ENCODE measurements at places on chromosomes 4 and X. TPM values are rescaled to one million over a fixed set of nuclear protein-coding genes. Genes with fewer than 3 reads are reported as not detected.

The STS gene
- polyA plus RNA-seq, result 1.2 TPM

The PNMA6A gene
- polyA plus RNA-seq, result 3.4 TPM

The ADH1B gene
- polyA plus RNA-seq, result 39.2 TPM

The GUCY1A1 gene
- polyA plus RNA-seq, result 7.7 TPM

The SPANXB1 gene
- not detected for polyA plus RNA-seq

The LDOC1 gene
- 5.1 TPM for polyA plus RNA-seq

All from heart left ventricle (tissue), 16 donors.